Esophagus squamous epithelium (tissue), 5 donors: ENCODE measurements at places on chromosomes 16 and 17. TPM values are rescaled to one million over a fixed set of nuclear protein-coding genes. Genes with fewer than 3 reads are reported as not detected.

Gene CHRNE
- 0.57 TPM for total RNA-seq

Gene PIRT
- total RNA-seq, result not detected

Gene PRR15L
- 7.8 TPM for total RNA-seq

Gene KCNH4
- under 0.01 TPM for total RNA-seq

Gene RAB11FIP3
- 25.6 TPM for total RNA-seq

Gene ASPHD1
- total RNA-seq, result not detected

Gene ERBB2
- 170 TPM for total RNA-seq

Gene EVPLL
- 15.4 TPM for total RNA-seq
